ENCODE measurements at places on chromosomes 5 and 9. TPM values are rescaled to one million over a fixed set of nuclear protein-coding genes. Genes with fewer than 3 reads are reported as not detected.

YIPF5 gene
- total RNA-seq, result 67.9 TPM

HTR4 gene
- not detected for total RNA-seq

TAF9 gene
- 102 TPM for total RNA-seq

PRLR gene
- total RNA-seq, result under 0.01 TPM

PAEP gene
- not detected for total RNA-seq

PCDHB6 gene
- total RNA-seq, result not detected

LRRC19 gene
- total RNA-seq, result not detected

C1QTNF2 gene
- total RNA-seq, result 0.07 TPM

IL17B gene
- not detected for total RNA-seq

MLANA gene
- not detected for total RNA-seq

OBP2B gene
- total RNA-seq, result not detected

LIFR gene
- 7.7 TPM for total RNA-seq

GBGT1 gene
- 0.34 TPM for total RNA-seq

TAF1L gene
- under 0.01 TPM for total RNA-seq

ST6GALNAC4 gene
- 42.9 TPM for total RNA-seq

UBAP1 gene
- total RNA-seq, result 61.6 TPM

STXBP1 gene
- 10.9 TPM for total RNA-seq

C5orf63 gene
- total RNA-seq, result 4.0 TPM

SPINK4 gene
- not detected for total RNA-seq

IFNA21 gene
- not detected for total RNA-seq

PROB1 gene
- total RNA-seq, result 1.4 TPM

CFAP90 gene
- total RNA-seq, result not detected

PCDHA5 gene
- total RNA-seq, result 0.21 TPM

PAPPA gene
- 0.68 TPM for total RNA-seq

MCTP1 gene
- total RNA-seq, result 12.3 TPM

PCDH12 gene
- 0.34 TPM for total RNA-seq

WDR31 gene
- total RNA-seq, result 4.1 TPM

Data from nasal cavity respiratory epithelium epithelial cell of viscerocranial mucosa (primary cell).